A549 treated with Mapracorat at 1 μM for 4 hours (cell line): ENCODE measurements at places on chromosomes 5 and 9. TPM values are rescaled to one million over a fixed set of nuclear protein-coding genes. Genes with fewer than 3 reads are reported as not detected.

Gene COL5A1
- 30.8 to 53.3 TPM (median 44.4 TPM) in 5 replicates for total RNA-seq

Gene TYRP1
- not detected in 5 replicates for total RNA-seq

Gene TMEFF1
- 0.53 to 1.7 TPM (median 1.1 TPM) in 5 replicates for total RNA-seq

Gene BSPRY
- 0.15 TPM in 1 of 5 replicates, not detected in the others for total RNA-seq

Gene TMEM38B
- total RNA-seq, result 12.0 to 16.4 TPM (median 14.3 TPM) in 5 replicates

Gene PPP2R2B
- 0.10 to 0.24 TPM (median 0.12 TPM) in 3 of 5 replicates, not detected in the others for total RNA-seq
